ENCODE measurements at places on chromosomes 12 and 14.

DNA sequence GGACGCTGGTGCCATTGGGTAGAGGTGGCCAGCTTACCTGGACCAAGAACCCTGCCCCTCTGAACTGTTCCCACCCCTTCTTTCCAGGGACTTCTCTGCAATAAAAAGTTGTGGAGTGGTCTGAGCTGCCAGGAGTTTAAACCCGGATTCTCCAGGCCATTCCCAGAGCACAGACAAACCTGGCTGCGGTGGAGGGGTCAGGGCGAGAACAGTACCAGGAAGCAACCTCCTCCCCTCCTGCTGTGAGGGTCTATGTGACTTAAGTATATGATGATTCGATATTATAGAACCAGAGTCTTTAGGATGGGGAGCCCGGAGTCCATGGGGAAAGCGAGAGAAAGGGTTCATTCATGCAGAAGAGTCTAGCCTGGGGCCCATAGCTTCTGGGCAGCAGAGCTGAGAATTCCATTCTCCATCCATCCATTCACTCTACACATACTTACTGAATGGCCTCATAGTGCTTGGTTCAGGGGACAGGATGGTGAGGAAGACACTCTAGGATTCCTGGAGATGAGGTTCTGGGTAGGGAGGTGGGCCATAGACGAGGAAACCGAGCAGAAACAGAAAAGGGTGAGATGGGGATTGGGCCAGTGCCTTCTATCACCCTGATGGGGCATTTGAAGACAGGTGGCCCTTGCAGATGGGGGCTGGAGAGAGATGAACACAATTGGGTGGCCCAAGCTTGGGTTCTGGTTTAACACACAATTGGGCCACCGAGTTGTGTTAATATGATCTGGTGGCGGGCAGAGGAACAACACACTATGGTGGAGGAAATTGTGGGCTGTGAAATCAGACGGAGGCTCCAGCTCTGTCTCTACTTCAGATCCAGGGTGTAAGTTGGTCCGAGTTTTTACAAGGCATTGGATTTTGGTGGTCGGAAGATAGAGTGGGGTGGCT, 5.2 kb downstream of the KRT86 start:
- no peak for DNase-seq

DNA sequence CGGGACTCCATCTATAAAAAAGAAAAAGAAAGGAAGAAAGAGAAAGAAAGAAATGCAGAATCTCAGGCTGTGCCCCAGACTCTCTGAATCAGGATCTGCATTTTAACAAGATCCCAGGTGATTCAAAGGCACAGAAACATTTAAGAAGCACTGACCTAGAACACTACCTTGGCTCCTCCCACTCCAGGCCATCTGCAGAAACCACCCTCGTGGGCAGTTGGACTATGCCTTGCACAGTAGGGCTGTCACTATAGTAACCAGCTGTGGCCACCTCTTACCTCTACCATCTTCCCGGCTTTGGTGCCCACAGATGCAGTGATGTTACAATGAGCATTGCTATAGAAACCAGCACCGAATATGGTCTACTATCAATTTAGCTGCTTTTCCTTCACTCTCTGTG, 110.9 kb upstream of the PWP1 start:
- no peak for DNase-seq

GRCh38 chr12:1403417-1403816, 191.0 kb downstream of the FBXL14 start:
- no peak for DNase-seq

DNA sequence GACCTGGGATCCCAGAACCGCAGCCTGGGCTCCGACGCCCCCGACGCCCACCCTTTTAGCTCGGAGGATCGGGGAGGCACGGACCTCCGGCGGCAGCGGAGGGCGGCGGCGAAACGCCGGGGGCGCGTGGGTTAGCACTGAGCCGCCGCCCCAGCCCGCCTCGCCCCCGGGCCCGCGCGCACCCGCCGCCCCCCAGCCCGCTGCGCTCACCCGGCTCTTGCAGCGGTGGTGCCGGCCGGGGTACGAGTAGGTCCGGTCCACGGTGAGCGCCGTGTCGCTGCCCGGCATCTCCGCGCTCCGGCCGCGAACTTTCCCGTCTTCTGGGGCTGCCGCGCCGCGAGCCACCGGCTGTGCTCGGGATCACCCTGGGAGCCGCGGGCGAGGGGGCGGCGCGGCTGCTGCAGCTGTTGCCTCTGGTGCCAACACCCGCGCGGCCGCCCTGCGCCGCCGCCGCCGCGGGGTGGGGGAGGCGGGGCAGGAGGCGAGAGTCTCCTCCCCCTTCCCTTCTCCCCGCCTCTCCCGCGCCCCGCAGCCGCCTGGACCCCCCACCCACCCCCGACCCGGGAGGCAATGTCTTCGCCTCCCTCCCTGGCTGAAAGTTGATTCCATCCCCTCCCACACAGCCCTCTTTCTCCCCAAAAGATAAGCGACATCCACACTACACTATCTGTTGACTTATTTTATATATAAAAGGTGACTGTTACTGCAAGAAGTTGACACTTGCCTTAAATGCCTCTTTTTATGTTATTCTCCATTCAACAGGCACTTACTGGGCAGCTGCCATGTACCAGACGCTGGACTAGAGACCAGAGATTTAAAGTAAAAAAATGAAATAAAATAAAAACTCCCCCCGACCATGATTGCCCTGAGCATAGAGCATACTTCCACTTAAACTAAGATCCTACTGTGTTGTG, at the start of gene TMCC3:
Gene TMCC3 (minus strand): TSS at position 415 of the 914 bp plus-strand sequence. CDS start 127 bp downstream, at position 288.
- peak; percentile 84 for DNase-seq

DNA sequence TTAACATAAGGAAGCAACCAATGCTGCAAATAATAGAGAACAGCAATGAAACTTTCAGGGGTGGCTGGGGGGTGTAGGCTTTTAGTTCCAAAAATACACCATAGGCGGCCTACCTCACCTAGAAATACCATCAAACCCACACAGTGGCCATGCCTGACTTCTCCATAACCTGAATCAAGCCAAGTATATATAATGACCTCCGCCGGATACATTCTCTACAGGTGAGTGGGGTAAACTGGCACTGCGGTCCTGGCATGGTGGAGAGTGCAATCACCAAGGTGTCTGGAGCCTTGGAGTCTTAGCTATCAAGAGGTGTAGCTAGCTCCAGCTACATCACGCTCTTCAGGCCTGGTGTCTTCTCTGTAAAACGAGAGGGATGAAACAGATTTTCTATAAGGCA, 1.2 kb downstream of the ZBTB25 start:
- no peak for DNase-seq

DNA sequence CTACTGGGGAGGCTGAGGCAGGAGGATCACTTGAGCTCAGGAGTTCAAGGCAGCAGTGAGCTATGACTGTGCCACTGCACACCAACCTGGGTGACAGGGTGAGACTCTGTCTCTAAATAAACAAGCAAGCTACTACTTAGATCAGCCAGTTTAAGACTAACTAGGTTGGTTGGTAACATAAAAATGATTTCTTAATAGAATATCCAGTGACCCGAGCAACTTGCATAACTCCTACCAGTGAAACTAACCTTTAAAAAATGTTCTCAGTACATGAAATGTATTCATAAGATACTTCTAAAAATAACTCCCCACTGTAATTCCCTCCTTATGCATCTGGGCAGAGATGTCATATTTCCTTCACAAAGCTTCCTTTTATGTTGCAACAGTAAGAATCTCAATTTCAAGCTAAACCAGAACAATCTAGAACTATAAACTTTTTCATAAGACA, 15.9 kb downstream of the TAOK3 start:
- no peak for DNase-seq

DNA sequence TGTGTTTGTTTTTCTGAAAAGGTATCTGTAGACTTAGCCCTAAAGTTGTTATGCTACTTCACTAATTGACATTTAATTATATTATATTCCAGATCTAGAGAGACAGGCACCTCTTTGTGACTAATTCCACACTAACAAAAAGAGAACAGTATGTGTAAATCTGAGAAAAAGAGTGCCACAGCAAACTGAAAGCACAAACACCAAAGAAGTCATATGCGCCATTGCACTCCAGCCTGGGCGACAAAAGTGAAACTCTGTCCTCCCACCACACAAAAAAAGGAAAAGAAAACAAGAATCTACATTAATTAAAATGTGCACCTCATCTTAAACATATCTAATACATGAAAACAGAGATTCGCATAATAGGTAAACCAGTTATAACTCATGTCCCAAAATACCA, 4.4 kb upstream of the CSRNP2 start:
- DNase-seq = no peak

DNA sequence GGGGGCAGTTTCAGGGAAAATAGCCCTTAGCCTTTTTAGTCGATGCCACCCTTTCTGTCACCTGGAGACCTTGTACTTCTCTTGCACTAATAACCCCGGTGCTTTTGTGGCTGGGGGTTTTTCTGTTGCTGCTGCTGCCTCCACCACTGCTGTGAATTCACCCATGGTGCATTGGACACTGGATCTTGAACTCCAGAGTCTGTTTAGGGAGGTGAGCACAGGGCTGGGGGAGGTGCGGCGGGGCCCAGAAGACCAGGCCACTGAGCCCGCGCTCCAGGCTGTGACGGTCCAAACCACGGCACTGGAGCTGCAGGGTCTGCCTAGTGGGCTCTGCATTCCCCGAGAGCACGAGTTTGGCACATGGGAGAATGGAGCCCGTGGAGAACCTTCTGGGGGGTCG, 100.6 kb downstream of the NINJ2 start:
- no peak for DNase-seq

DNA sequence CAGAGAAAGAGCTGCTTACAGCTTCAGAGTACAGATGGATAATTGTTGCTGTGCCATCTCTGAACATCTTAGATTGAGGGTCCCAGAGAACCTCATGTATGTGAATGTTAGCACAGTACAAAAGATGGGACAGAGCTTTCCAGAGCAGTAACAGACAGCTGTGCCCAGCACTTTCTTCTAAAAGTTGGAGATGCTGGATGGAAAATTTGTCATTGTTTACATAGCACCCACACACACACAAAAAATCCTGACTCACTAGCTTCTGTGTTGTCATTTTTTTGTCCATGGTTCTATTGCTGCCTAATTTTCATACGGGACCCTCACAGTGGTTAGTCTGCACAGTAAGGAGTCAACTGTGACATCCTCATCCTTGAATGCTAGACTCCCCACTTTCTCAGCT, 374.7 kb downstream of the DIO2 start:
- DNase-seq = no peak
